Activated naive CD4-positive, alpha-beta T cell treated with anti-CD3 and anti-CD28 coated beads for 36 hours (primary cell): ENCODE measurements at places on chromosomes 1 and 21.

GRCh38 chr21:45276596-45276995, 11.1 kb downstream of the POFUT2 start:
- H3K36me3 ChIP-seq = peaks cover 19% of the 10 kb centered on the region
- no peaks in the 10 kb centered on the region for H3K4me1 ChIP-seq
- peak; percentile 2 for DNase-seq
- no peaks in the 10 kb centered on the region for H3K27me3 ChIP-seq
- H3K27ac ChIP-seq = no peak overlapping the region

DNA sequence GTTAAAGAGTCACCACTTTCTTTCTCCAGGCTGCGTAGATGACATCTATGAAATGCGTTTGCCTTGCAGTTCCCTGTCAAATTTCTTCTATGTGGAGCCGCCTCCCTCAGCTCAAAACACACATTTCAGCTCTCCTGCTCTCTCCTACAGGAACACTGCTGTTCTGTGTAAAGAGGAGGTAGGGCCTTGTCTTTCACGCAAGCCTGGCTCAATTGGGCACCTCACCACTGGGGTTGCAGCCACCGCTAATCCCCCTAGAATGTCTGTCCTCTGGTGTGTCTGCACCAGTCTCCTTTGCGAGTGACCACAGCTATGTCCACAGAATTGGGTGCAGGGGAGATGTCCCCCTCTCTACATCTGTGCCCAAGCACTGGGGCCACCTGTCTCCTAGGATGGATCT, 31.8 kb upstream of the CFHR4 start:
- DNase-seq = no peak
- H3K4me3 ChIP-seq = no peak overlapping the region
- H3K27ac ChIP-seq = no peak overlapping the region
- no peaks in the 10 kb centered on the region for H3K36me3 ChIP-seq
- no peaks in the 10 kb centered on the region for H3K4me1 ChIP-seq

DNA sequence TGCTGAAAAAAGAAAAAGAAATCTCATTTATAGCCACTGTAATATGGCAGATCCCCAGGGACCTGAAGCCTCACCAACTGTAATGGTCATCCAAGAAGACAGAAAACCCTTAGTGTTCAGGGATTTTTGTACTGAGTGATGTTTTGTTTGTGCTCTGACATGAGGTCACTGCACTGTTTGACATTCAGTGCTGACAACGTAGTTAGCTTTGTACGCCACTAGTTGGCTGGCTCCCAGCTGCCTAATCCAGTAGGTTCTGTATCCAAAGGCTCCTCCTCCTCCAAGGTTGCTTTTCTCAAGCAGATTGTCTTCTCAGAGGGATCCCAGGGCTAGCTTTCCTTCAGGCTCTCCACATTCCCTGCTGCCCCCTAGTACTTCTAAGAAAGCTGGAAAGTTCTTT, 9.5 kb upstream of the YRDC start:
- no peaks in the 10 kb centered on the region for H3K27me3 ChIP-seq
- H3K4me3 ChIP-seq = no peak overlapping the region
- no peak overlapping the region for H3K27ac ChIP-seq
- no peaks in the 10 kb centered on the region for H3K4me1 ChIP-seq
- no peak for DNase-seq

- H3K4me1 ChIP-seq = peaks cover 17% of the 10 kb centered on the region
- H3K27me3 ChIP-seq = no peaks in the 10 kb centered on the region
- no peak overlapping the region for H3K4me3 ChIP-seq
- no peak overlapping the region for H3K27ac ChIP-seq
- H3K36me3 ChIP-seq = peaks cover 29% of the 10 kb centered on the region
- no peak for DNase-seq
Measured at GRCh38 chr1:11147197-11147770, 41.9 kb upstream of the ANGPTL7 start.

DNA sequence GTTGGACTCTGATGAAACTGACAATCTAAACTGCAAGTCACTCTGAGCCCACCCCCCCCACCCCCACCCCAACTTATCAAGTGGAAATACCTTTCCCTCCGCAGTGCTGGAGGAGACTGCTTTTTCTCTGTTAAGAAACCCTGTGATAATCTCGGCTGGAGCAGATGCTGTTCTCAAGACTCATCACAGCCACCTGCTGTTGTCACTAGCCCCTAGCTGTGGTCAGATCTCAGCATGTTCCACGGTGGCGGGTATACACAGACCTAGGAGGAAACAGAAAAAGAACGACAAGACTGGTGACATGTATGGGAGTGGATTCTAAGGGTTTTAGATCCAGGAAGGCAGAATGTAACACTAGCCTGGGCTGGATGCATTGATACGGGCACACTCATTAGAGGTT, 2.3 kb downstream of the ACTL8 start:
- H3K27ac ChIP-seq = no peak overlapping the region
- H3K4me3 ChIP-seq = no peak overlapping the region
- no peaks in the 10 kb centered on the region for H3K4me1 ChIP-seq
